ENCODE measurements at places on chromosomes 6 and 20. TPM values are rescaled to one million over a fixed set of nuclear protein-coding genes. Genes with fewer than 3 reads are reported as not detected.

The GMPR gene
- total RNA-seq, result 7.8 TPM

The MUCL3 gene
- not detected for total RNA-seq

The DEF6 gene
- 0.52 TPM for total RNA-seq

The PPP1R16B gene
- not detected for total RNA-seq

The SCRT2 gene
- total RNA-seq, result not detected

The CAGE1 gene
- 0.19 TPM for total RNA-seq

The PRKN gene
- 13.4 TPM for total RNA-seq

The RFX6 gene
- total RNA-seq, result not detected

The POU3F2 gene
- total RNA-seq, result not detected

The C20orf204 gene
- 1.3 TPM for total RNA-seq

GRCh38 chr6:138455746-138456400, 43.4 kb downstream of the NHSL1 start:
- H3K4me3 ChIP-seq, result no peak overlapping the region
- H3K4me1 ChIP-seq, result peaks cover 2% of the 10 kb centered on the region
- peaks cover 8% of the 10 kb centered on the region for H3K36me3 ChIP-seq
- H3K27me3 ChIP-seq, result no peaks in the 10 kb centered on the region

GRCh38 chr20:11436113-11436905, 481.4 kb upstream of the BTBD3 start:
- H3K36me3 ChIP-seq, result no peaks in the 10 kb centered on the region
- no peaks in the 10 kb centered on the region for H3K4me1 ChIP-seq
- H3K27me3 ChIP-seq, result no peaks in the 10 kb centered on the region
- no peak overlapping the region for H3K27ac ChIP-seq
- no peak for DNase-seq

GRCh38 chr6:137944793-137945498, 77.9 kb downstream of the TNFAIP3 start:
- H3K27ac ChIP-seq, result no peak overlapping the region
- no peaks in the 10 kb centered on the region for H3K27me3 ChIP-seq
- no peak overlapping the region for H3K4me3 ChIP-seq
- H3K36me3 ChIP-seq, result no peaks in the 10 kb centered on the region
- peaks cover 7% of the 10 kb centered on the region for H3K4me1 ChIP-seq

DNA sequence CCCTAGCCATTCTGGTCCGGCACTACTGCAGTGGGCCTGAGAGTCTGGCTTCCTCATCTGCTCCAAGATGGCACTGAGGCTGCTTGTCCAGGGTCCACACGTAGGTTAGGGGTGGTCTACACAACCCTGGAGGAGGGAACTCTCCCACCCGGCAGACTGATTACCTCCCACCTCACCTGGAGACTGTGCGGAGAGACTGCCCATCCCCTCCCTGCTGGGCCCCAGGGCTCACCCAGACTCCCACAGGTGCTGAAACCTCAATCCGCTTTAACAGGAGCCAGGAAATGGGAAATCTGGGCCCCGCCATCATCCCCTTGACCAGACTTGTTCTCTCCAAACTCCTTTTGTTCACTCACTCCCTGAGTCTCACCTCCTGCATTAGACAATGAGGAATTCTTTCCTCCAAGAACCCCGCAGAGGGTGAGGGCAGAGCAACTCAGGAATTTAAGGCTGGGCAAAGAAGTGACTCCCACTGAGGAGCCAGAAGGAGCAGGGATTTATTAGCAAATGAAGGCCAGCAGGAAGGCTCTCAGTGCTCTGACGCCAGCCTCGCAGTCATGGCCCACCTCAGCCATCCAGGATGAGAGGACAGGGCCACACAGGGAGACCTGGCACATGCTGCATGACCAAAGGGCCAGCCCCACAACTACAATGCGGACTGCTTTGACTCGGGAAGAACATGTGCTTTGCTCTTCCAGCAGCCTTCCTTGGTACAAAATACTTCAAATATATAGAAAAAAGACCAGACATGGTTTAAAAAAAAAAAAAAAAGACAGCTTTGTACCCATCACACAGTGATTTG, 53.0 kb downstream of the CDK5RAP1 start:
- H3K27me3 ChIP-seq, result no peaks in the 10 kb centered on the region
- H3K27ac ChIP-seq, result no peak overlapping the region
- no peaks in the 10 kb centered on the region for H3K4me1 ChIP-seq
- no peak for DNase-seq

GRCh38 chr6:7157752-7158616, 50.2 kb downstream of the RREB1 start:
- no peak overlapping the region for H3K4me3 ChIP-seq
- DNase-seq, result peak; percentile 48
- H3K4me1 ChIP-seq, result peaks cover 46% of the 10 kb centered on the region
- H3K27me3 ChIP-seq, result no peaks in the 10 kb centered on the region
- peak overlapping the region; percentile 69 for H3K27ac ChIP-seq
- no peaks in the 10 kb centered on the region for H3K36me3 ChIP-seq

DNA sequence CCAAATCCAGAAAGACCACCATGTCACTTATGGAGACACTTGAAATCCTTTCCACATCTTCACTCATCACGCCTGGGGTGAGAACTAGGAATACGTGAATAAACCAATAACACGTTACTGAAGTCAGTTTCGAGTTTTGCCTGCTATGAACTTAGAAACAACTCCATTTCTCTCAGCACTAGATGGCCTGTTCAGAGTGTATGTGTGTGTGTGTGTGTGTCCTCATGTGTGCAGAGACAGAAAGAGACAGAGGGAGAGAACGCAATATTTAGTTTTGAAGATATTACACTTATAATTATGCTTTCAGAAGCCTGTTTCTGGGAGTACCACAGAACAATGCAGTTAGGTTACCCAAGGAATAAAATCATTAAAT, 81.2 kb upstream of the CCN6 start:
- H3K4me3 ChIP-seq, result no peak overlapping the region
- no peaks in the 10 kb centered on the region for H3K36me3 ChIP-seq
- H3K27me3 ChIP-seq, result no peaks in the 10 kb centered on the region
- H3K4me1 ChIP-seq, result peaks cover 22% of the 10 kb centered on the region

GRCh38 chr20:33821270-33821836, 10.2 kb downstream of the CHMP4B start:
- no peaks in the 10 kb centered on the region for H3K27me3 ChIP-seq
- no peak overlapping the region for H3K4me3 ChIP-seq

DNA sequence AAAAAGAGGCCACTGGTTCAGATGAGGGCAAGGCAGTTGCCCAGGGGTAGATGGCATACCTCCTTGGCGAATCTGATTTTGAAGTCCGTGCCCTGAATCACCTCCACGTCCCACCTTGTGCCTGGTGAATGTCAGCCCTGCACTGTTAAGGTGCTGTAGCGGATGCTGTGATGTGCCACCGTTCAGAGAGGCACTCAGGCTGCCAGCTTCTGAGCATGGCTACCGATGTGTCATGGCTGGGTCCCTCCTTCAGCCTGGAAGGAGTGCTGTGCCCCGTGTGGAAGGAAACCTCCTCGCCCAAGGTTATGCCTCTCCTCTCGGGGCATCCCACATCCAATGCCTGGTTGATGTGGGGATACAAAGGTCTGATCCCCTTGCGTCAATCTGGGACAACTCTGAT, 43.6 kb downstream of the UST start:
- H3K4me3 ChIP-seq, result no peak overlapping the region
- H3K36me3 ChIP-seq, result peaks cover 7% of the 10 kb centered on the region
- DNase-seq, result no peak
- peaks cover 2% of the 10 kb centered on the region for H3K4me1 ChIP-seq

DNA sequence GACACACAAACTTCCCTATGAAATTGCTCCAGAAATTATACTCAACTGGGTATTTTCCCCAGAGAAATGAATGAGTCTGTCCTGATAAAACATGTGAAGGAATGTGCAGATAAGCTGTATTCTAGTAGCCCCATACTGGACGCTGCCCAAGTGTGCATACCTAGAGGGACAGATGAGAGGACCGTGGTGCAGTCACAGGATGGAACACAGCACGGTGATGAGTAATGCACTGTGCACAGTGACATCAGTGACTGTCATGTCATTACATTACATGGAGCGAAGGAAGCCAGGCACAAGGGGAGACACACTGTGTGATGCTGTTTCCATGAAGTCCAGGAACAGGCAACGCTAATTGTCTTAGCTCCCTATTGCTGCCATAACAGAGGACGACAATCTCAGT, 155.5 kb downstream of the CDH4 start:
- no peak overlapping the region for H3K27ac ChIP-seq
- no peak for DNase-seq
- H3K4me3 ChIP-seq, result no peak overlapping the region
- H3K36me3 ChIP-seq, result no peaks in the 10 kb centered on the region

- no peaks in the 10 kb centered on the region for H3K27me3 ChIP-seq
- H3K36me3 ChIP-seq, result peaks cover 1% of the 10 kb centered on the region
- H3K27ac ChIP-seq, result no peak overlapping the region
- H3K4me1 ChIP-seq, result peaks cover 22% of the 10 kb centered on the region
- DNase-seq, result no peak
Measured at GRCh38 chr6:45049188-45049843, 278.8 kb upstream of the RUNX2 start.

DNA sequence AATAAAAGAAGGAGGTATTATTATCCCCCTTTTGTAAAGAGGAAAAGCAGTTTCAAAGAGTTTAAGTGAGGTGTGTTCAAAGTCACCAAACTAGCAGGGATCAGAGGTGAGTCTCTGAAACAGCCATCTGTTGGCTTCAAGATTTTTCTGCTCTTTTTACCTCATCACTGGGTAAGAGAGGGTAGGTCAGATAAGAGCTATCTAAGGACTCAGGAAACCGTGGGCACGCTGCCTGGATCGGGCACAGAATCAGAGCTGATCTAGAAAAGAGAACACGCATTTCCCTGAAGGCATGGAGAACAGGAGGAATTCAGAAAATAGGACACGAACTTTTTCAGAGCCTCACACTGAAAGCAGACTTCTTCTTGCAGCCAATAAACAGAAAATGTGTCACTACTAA, 65.8 kb upstream of the LY86 start:
- H3K27me3 ChIP-seq, result peaks cover 13% of the 10 kb centered on the region
- H3K4me1 ChIP-seq, result no peaks in the 10 kb centered on the region
- no peak overlapping the region for H3K27ac ChIP-seq

- H3K27me3 ChIP-seq, result no peaks in the 10 kb centered on the region
- no peak overlapping the region for H3K4me3 ChIP-seq
- DNase-seq, result no peak
- no peak overlapping the region for H3K27ac ChIP-seq
- peaks cover 41% of the 10 kb centered on the region for H3K4me1 ChIP-seq
Measured at GRCh38 chr20:11331096-11331495, 586.6 kb upstream of the BTBD3 start.

GRCh38 chr20:43899274-43900120, 15.2 kb upstream of the TOX2 start:
- DNase-seq, result no peak
- no peak overlapping the region for H3K27ac ChIP-seq

Measured in osteocyte (in vitro differentiated cells).